ENCODE measurements at places on chromosomes 16 and 17.

DNA sequence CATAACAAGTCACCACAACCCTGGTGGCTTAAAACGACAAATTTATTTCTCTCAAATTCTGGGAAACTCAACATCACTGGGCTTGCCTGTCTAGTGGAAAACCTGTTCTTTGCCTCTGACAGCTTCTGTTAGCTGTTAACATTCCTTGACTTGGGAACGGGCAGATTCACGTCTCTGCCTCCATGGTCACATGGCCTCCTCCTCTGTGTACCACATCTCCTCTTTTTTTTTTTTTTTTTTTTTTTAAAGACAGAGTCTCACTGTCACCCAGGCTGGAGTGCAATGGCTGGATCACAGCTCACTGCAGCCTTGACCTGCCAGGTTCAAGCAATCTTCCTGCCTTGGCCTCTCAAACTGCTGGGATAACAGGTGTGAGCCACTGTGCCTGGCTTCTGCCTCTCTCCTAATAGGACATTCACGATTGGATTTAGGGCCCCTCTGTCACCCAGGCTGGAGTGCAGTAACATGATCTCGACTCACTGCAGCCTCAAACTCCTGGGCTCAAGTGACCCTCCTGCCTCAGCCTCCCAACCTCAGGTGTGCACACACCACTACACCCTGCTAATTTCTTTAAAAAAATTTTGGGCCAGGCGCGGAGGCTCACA is 11.7 kb upstream of the LLGL1 start:
- no peak for DNase-seq

- DNase-seq: no peak
Measured at GRCh38 chr16:27769561-27770255, 219.8 kb downstream of the KATNIP start.

- DNase-seq: no peak
Measured at GRCh38 chr16:57478396-57479204, 7.7 kb downstream of the DOK4 start.

DNA sequence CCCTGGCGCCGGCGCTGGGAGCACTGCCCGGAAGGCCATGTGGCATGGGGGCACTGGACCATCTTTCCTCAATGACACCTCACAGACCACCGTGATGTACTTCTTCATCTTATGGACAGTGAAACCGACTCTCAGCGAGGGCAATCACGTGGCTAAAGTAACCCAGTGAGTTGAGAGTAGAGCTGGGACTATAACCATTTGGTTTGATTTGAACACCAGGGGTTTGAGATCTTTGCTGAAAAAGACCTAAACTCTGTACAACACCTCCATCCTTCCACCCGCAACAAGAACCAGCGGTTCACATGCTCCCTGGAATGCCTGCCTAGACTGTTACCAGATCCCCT is 3.3 kb downstream of the ITGA2B start:
- no peak for DNase-seq

DNA sequence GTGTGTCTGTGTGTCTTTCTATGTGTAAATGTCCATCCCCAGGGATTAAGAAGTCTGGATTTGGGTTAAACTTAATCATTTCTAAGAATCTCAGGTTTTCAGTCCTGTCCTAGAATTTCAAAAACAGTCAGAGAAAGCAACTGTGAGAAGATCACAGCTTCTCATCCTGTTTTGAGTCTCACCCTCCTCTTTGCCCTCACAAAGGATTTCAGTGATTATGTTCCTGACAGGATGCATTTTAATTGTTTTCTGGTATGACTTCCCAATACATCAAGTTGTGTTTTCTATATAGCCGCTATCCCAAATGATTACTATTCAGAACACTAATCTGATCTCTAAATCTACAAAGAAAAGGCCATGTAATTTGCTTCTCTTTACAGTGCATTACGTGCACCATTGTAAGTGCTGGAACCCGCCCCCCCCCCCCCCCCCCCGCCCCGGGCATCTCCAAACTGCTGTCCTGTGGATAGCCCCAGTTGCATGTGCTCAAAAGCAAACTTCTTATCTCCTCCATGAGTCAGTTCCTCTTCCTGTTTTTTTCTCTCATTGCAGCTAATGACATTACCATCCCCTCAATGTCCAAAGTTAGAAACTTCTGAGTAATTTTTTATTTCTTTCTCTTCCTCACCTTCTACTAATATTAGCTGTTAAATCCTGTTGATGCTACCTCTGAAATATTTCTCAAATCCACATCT is 73.9 kb downstream of the CDH13 start:
- no peak for DNase-seq

DNA sequence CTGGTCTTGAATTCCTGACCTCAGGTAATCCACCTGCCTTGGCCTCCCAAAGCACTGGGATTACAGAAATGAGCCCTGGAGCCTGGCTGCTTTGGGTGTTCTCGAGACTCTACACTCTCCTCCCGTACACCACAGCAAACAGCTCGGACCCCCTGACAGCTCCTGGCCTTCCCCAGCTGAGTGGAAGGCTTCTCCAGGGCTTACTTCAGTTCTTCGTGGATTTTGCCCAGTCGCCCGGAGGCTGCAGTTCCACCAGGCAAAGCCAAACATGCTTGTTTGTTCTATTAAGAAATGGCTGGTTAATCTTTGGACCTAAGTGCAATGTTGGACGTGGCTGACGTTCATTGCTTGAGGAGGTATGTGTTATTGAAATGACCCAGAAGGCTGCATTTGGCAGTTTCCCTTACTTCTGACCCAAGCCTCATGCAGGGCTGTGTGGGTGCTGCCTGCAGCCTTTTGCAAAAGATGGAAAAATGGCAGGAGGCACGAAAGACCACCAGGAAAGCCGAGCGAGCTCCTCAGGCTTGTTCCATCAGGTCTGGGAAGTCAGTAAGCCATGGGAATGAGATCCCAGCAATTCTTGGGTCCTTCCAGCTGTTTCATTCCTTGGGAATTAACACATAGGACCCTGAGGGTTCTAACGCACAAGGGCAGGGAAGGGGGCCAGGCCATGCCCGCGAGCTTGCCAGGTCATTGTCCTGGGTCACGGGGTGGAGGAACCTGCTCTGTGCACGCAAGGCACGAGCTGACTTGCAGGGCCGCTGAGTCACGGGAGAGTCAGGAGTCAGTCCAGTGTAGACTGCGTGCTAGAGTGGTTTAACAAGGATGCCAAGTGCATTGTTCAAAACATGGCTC is 23.9 kb upstream of the KLHDC4 start:
- no peak for DNase-seq

DNA sequence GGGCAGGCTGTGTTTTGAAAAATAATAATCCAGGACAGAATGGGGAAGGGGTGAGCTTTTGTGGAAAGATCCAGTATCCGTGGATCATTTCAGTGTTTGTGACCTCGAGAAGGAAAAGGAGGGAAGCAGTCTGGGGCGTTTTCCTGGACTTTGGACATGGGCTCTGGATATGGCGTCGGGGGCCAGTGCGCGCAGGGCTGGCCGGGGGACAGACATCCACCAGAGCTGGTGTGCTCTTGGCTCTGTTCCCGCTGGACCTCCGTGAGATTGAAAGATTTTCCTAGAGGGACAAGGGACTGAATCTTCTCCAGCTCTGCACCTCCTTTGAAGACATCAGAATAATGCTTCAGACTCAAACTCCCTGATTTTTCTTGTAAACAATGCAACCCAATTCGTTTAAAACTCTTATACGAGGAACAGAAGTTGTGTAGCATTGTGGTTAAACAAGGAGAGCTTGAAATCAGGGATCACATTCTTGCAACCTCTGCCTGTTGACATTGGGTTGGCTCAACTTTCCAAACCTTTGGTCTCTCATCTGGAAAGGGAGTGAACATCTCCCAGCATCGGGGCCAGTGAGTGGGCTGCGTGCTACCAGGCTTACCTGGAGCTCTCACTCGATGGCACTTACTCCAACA is 75.9 kb downstream of the C16orf95 start:
- no peak for DNase-seq

DNA sequence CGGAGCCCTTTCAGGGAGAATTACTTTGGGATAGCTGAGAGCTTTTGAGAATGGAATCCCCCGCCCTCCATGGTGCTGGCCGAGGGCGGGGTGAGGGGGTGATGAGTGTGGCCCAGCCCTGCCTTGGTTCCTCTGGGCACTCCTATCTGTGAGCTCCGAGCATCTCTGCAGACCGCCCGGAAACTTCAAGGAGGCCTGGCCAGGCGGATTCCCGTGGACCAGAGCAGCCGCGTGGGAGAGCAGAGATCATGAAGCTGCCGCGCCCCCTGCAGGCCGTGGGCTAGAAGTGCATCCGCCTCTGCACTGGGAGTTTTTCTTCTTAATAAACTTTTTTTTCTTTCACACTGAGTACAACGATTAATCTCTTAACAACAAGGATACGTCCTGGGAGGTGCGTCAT is 392.9 kb upstream of the EEF2KMT start:
- peak; percentile 20 for DNase-seq

DNA sequence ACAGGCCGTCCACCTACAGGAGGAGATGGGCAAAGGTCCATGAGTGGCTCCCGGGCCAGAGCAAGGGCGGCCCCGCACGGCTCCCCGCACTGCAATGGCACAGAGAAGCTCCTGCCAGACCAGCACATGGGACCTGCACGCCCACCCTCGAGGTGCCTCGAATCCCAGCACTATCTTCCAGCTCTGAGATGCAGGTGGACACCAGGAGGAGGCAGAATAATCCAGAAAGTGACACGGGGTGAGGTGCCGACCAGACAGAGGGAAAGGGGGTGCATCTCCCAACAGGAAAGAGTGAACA is 26.5 kb upstream of the C16orf95 start:
- no peak for DNase-seq

GRCh38 chr17:41986634-41987033 is 20.0 kb downstream of the CNP start:
- DNase-seq: no peak

DNA sequence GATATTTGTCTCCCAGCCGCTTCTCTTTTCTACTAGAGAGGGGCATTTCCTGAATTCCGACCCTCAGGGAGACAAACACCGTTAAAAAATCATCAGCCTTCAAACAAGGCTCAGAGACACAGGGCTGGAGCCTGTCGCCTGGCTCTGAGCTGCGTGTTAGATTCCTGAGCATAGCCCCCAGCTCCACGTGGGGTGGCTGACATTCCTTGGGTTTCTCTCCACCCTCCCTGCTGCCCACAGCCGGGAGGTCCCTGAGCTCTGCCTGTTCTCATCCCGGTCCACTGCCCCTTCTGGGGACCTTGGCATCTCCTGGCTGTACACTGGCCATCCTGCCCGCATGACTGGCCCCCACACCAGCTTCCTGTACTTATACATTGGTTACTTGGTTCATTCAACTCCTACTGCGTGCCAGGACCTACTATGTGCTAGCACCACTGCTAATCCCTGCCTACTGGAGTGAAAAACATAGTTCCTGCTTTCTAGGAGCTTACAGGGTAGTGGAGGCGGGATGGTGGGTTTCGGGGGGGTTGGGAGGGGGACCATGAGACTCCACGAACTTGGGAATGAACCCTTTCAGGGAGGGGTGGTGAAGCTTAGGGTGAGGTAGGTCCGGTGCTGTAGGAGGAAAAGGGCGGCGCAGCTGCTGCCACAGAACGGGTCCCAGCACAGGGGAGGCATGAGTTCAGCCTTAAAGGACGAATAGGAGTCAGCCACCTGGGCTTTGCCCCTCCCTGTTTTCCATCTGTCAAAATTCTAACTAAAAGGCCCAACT is 52.1 kb upstream of the TMEM132E start:
- DNase-seq: no peak

- DNase-seq: no peak
Measured at GRCh38 chr16:61677776-61678175, 358.5 kb downstream of the CDH8 start.

DNA sequence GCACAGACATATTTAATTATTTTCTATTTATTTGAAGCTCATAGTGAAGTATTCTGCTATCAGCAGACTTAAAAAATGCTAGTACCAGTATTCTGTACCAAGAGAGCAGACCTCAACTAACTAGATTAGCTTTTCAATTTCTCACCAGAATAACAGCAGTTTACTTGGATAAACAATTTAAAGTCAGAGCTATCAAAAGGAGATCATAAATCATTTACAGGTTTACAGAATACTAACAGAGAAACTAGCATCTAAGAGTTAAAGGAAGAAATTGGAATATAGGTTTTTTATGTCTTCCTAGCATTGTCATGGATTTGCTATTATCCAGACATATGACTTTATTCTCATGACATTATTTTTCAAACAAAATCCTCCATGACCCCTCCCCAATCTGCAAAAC is 3.4 kb downstream of the SPOP start:
- DNase-seq: no peak

- no peak for DNase-seq
Measured at GRCh38 chr16:88407807-88408206, 25.0 kb downstream of the ZNF469 start.

GRCh38 chr16:16120044-16120381 is 103.3 kb downstream of the ABCC6 start:
- DNase-seq: no peak

GRCh38 chr17:31147507-31148202 is 52.9 kb downstream of the NF1 start:
- DNase-seq: no peak

All from activated T-cell treated with anti-CD3 and anti-CD28 coated beads, Interleukin-2, amount 50 U/mL, for 72 hours (primary cell).